Stomach (tissue), 19 donors: ENCODE measurements at places on chromosomes 3 and 15.

- no peak for DNase-seq
These were observed 681.4 kb downstream of the MCTP2 start for GRCh38 chr15:94912760-94913159.

DNA sequence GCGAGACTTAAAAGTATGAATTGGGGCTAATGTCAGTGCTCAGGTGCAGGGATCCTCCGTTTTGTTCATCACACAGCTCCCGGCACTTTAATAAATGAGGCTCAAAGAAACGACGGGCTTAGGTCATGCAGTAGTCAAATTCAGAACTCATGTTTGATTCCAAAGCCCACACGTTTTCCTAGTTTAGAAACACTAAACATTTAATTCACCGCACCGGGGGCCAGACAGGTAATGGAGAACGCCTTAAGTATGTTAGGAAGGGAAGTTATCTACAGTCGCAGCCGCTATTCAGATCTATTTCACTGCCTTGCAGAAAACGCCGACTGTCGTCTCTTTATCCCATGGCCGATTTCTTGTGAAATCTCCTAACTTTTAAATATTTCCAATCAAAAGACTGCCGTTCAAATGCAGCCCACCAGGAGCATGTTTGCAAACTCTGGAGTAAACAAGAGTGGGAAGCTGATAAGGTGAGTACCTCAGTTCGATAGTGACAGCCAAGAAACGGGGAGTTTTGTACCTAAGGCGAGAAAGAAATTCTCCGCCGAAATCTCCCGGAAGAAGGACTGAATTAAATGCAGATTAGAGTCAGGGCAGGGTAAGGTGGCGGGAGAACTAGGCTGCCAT, 569 bp downstream of the HIGD2B start:
- DNase-seq = no peak

DNA sequence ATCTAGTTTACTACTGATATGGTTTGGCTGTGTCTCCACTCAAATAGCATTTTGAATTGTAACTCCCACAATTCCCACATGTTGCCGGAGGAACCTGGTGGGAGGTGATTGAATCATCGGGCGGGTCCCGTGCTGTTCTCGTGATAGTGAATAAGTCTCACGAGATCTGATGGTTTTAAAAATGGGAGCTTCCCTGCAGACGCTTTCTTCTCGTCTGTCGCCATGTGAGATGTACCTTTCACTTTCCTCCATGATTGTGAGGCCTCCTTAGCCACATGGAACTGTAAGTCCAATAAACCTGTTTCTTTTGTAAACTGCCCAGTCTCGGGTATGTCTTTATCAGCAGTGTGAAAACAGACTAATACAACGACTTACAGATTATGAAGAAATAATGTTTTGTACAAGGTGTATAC, 35.6 kb upstream of the PYDC2 start:
- DNase-seq = no peak

DNA sequence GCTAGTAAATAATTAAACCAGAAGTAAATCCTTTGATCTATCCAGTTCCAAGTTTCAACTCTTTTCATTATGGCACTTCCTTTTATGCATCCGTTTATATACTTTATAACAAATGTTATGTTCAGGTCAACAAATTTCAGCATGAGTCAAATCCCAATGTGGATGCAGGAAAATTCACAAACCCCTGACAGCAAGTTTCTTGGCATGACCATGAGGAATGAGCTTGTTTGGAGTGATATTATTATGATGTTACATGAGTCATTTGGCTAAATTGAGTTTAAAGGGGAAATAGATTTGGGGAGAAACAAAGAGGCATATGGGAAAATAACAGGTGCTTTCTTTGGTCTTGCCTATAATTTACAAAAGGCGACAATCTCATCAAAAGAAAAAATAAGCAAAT, 32.1 kb upstream of the KCNMB2 start:
- no peak for DNase-seq

GRCh38 chr3:33699275-33699674, 18.8 kb downstream of the CLASP2 start:
- DNase-seq = no peak

GRCh38 chr3:56654460-56654859, 28.6 kb downstream of the TASOR start:
- DNase-seq = no peak

DNA sequence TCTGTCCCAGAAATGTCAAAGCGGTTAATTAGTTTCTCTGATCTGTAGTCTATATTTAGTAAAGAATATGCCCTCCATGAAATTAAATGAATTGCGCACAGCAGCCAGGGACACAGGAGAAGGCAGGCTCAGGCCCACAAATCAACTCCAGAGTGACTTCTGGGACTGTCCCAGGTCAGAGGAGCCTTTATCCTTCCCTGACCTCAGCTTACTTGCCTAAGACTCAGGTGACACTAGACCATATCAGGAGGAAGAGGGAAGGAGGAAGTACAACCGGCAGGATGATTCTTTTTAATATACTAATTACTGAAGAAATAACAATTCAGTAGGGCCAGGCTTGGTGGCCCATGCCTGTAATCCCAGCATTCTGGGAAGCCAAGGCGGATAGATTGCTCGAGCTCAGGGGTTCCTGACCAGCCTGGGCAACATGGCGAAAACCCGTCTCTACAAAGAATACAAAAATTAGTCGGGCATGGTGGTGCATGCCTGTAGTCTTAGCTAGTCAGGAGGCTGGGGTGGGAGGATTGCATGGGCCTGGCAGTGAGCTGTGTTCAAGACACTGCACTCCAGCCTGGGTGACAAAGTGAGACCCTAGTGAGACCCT, 1.8 kb upstream of the GPR15 start:
- DNase-seq = no peak

GRCh38 chr3:117526470-117527079, 817.0 kb downstream of the TUSC7 start:
- peak; percentile 26 for DNase-seq

GRCh38 chr15:83747718-83748110, 93.8 kb downstream of the ADAMTSL3 start:
- no peak for DNase-seq

GRCh38 chr15:37223089-37223488, 122.7 kb upstream of the MEIS2 start:
- DNase-seq = no peak

GRCh38 chr3:13533885-13534301, 15.0 kb upstream of the FBLN2 start:
- no peak for DNase-seq

- DNase-seq = no peak
These were observed 104.5 kb upstream of the BFSP2 start for GRCh38 chr3:133295199-133295901.

- no peak for DNase-seq
These were observed 21.7 kb downstream of the CSNK1G1 start for GRCh38 chr15:64333986-64334929.

GRCh38 chr15:42344763-42345162, 14.5 kb upstream of the CAPN3 start:
- no peak for DNase-seq

DNA sequence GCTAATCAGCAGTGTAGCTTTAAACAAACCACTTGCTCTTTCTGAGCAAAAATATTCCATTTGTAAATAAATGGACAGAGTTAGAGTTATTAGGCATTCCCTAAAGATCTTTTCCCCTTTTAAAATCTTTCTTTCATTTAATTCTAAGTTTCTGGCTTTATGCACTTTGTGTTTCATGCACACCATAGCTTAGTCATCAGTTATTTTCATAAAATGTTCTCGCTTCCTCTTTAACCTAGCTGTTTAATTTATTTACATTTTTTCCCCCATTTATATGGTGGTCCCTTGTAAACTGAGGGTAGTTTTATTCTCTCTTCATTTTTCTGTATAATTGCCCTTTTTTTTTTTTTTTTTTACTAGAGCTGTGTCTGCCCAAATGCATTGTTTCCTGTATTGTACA, 315.0 kb upstream of the LRRFIP2 start:
- DNase-seq = no peak

- DNase-seq = peak; percentile 66
These were observed 36.8 kb downstream of the TRANK1 start for GRCh38 chr3:36907911-36908646.

- DNase-seq = no peak
These were observed 85.0 kb downstream of the RORA start for GRCh38 chr15:61144055-61144454.

DNA sequence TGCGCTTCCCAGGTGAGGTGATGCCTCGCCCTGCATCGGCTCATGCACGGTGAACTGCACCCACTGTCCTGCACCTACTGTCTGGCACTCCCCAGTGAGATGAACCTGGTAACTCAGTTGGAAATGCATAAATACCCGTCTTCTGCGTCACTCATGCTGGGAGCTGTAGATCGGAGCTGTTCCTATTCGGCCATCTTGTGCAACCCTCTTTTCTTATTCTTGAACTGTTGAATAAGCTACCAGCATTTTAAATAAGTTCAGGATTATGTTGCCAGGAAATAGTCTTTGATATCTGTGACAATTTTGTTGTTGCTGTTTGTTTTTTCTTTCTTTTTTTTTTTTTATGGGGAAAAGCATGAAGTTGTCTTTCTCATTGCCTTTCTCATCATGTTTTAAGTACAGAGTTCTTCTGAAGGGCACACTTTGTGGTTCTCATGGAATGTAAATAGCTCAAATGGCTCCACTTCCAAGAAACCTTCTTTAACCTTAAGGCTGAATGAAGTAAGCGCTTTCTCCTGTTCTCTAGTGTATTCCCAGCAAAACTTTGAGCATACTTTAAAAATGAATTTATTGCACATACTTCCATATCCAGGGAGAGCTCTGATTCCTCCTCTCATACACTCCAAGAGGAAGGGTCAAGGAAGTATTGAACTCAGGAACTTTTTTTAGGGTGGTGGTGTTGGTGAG, 468.0 kb upstream of the TBL1XR1 start:
- no peak for DNase-seq

DNA sequence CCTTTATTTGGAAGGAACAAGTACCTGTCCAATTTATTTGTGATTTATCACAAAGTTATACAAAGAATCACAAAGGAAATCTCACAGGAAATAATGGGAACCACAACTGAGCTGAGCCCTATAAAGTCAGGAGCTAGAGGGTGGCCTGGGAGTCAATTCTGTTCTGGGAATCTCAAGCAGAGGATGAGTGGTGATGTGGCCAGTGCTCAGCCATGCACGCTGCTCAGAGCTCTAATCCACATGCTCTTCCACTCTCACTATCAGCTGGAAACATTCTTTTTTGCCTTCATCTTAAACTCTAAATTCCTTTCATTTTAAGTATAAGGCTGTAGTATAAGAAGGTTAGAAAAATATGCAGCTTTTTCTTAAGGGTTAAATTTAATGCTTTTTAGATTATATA, 36.6 kb downstream of the UACA start:
- DNase-seq = no peak

GRCh38 chr3:172627057-172627809, 83.6 kb downstream of the NCEH1 start:
- peak; percentile 28 for DNase-seq

- peak; percentile 54 for DNase-seq
These were observed 22.0 kb downstream of the TMEM158 start for GRCh38 chr3:45204136-45204535.

- no peak for DNase-seq
These were observed 5.0 kb downstream of the ZBED2 start for GRCh38 chr3:111590143-111590491.

GRCh38 chr3:12953201-12953995, 112.0 kb upstream of the RPL32 start:
- no peak for DNase-seq

GRCh38 chr15:87225436-87225835, 1031.1 kb downstream of the NTRK3 start:
- no peak for DNase-seq

DNA sequence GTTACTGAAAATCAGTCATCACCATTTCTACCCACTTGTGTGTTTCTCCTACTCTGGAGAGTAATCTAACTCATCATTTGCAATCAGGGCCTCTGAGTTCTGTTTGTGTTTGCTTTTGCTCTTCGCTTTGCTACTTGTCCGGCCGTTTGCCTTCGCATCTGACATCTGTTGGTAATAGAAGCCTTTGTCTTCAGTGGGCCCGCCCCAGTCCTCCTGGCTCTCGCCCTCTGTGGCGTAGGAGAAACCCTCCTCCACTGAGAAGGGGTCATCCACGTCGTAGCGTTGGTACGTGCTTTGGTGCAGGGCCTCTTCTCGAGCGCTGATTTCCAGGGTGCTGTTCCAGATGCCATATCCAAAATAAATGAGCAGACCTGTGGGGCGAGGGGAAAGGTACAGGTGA, 48.3 kb downstream of the CLDN11 start:
- DNase-seq = no peak

GRCh38 chr15:50358845-50359244, 3.8 kb upstream of the GABPB1 start:
- DNase-seq = peak; percentile 47

GRCh38 chr3:94179059-94179458, 116.2 kb downstream of the NSUN3 start:
- DNase-seq = no peak

GRCh38 chr3:13687517-13687943, 138.6 kb downstream of the FBLN2 start:
- peak; percentile 21 for DNase-seq

DNA sequence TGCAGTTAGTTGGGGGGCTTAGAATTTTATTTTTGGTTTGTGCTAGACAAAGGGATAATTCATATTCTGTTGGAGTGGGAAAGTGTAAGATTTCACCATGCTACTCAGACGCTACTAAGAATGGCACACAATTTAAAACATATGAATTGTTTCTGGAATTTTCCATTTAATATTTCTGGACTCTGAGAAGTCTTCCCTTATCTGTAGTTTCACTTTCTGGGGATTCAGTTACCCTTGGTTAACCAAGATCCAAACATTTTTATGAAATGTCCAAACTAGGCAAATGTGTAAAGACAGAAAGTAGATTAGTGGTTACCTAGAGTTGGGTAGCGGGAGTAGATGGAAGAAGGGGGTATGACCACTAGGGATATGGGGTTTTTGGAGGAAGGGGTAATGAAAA, 53.1 kb downstream of the TCF12 start:
- no peak for DNase-seq

GRCh38 chr3:10700821-10701220, 115.2 kb upstream of the SLC6A11 start:
- no peak for DNase-seq

DNA sequence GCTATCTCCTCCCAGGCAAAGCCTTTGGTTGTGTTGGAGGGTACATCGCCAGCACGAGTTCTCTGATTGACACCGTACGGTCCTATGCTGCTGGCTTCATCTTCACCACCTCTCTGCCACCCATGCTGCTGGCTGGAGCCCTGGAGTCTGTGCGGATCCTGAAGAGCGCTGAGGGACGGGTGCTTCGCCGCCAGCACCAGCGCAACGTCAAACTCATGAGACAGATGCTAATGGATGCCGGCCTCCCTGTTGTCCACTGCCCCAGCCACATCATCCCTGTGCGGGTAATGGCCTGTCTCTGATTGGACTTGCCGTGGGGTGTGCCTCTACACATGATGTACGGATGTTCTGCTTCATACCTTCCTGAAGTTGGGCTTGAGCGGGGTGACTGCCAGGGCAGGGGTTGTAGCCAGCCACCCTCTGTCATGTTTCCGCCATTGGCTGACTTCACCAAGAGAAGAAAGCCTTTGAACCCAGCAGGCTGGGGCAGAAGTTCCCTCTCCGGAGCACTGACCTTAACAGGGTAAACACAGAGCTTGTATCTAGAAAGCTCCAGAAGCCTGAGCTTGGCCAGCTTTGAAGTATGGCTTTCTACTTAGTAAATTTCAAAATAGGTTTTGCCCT, 13.4 kb downstream of the ALAS1 start:
- DNase-seq = peak; percentile 1

- DNase-seq = no peak
These were observed 12.0 kb downstream of the CELSR3 start for GRCh38 chr3:48650723-48651122.

- peak; percentile 84 for DNase-seq
These were observed 174.0 kb upstream of the PRICKLE2 start for GRCh38 chr3:64399205-64399800.

GRCh38 chr15:73232776-73233175, 136.0 kb downstream of the HCN4 start:
- DNase-seq = no peak

- DNase-seq = peak; percentile 68
These were observed 957.8 kb downstream of the ROBO1 start for GRCh38 chr3:78809966-78810365.
